ENCODE measurements at places on chromosomes 16 and 17. TPM values are rescaled to one million over a fixed set of nuclear protein-coding genes. Genes with fewer than 3 reads are reported as not detected.

Gene OR1A1
- not detected for total RNA-seq

- peak; percentile 73 for DNase-seq
Observed at GRCh38 chr17:63984651-63985386, 12.1 kb upstream of the SCN4A start.

GRCh38 chr17:13638855-13639458, 37.2 kb upstream of the HS3ST3A1 start:
- peak; percentile 57 for DNase-seq

- DNase-seq, result peak; percentile 66
Observed at GRCh38 chr16:30407102-30407803, at the start of gene ZNF771. Gene ZNF771, plus strand, starts transcription at chr16:30407606. Its CDS starts 448 bp downstream, at chr16:30408054.

- DNase-seq, result peak; percentile 7
Observed at GRCh38 chr17:5618476-5618875, 34.2 kb upstream of the NLRP1 start.

GRCh38 chr16:180101-180675, at the start of gene HBQ1:
Gene HBQ1, plus strand, starts transcription at chr16:180459. Its CDS starts 28 bp downstream, at chr16:180487.
- no peak for DNase-seq

DNA sequence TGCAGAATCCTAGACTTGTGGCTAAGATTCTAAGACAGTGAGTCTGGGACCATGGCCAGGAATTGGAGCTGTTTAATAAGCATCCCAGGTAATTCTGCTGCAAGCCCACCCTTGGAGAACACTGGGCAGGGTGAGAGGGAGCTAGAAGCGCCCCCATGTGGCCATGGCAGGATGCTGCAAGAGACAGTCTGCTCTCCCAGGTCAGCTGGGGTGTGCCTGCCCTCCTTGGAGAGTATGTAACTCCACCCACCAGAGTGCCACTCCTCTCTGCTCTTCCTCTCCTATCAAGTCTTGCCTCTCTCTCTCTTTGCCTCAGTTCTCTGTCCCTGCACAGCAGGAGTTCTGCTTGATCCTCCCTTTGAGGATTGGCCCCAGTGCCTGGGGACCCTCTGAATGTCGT, 14.9 kb downstream of the RCVRN start:
- DNase-seq, result no peak

Gene CCL1
- total RNA-seq, result not detected

- peak; percentile 44 for DNase-seq
Observed at GRCh38 chr16:57265850-57266530, 18.5 kb downstream of the PLLP start.

DNA sequence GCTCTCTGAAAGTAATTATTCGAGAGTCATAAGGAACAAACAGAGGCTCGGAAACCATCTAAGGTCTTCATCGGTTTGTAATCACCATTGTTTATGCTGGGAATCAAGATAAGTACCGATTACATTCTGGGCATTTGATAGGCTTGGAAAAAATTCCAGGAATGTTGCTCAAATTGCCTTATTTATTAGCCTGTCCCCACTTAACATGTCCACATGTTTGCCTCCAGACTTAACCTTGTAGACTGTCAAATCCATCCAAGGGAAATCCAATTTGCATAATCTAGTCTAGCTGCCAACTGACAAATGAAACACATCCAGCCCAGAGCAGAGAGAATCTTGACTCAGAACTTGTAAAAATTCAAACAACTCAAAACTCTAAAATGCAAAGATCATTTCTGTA, 51.3 kb upstream of the TMC5 start:
- no peak for DNase-seq

Gene SLC46A1
- total RNA-seq, result 5.0 TPM

Gene CSF3
- total RNA-seq, result under 0.01 TPM

GRCh38 chr17:55708175-55708974, 14.3 kb downstream of the TMEM100 start:
- peak; percentile 27 for DNase-seq

DNA sequence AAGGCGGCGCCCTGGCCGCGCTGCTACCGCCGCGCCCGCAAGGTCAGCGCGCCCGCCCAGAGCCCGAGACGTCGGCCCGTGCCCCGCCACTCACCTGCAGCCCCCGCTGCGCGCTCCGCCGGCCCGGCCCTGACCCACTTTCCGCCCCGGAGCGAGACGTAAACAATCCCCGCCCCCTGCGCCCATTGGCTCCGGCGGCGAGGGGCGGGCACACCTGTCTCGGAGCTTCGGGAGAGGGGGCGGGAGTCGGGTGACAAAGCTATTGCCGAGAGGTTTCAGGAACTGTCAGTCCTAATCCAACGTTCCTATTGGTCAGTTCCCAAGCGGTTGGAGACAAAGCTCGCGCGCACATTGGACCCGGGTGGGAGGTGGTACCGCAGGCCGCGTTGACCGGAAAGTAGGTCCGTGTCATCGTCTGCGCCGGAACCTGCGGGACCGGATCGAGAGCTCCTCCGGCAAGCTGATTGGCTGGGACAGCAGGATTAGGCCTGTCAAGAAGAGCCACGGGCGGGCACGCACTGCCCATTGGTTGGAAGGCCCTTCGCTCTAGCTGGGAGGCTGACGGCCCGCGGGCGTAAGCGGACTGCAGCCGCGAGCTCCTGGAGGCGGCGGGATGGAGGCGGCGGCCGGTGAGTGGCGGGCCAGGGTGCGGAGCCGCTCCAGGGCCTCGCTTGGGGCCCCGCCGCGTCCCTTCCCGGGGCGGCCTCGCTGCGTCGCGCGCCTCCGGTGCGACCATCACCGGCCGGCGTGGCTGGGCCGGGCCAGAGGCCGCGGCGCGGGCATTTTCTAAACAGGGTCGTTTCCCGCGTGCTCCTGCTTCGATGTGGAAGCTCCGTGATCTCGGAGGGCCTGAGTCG, at the start of the genes NUBP2 and SPSB3:
NUBP2 (plus strand) TSS at position 553 of the 857 bp plus-strand sequence; CDS start at position 614, 61 bp downstream.
SPSB3 (minus strand) TSS at position 164 of the 857 bp plus-strand sequence. CDS start 1,088 bp downstream, outside the sequence.
- peak; percentile 99 for DNase-seq

DNA sequence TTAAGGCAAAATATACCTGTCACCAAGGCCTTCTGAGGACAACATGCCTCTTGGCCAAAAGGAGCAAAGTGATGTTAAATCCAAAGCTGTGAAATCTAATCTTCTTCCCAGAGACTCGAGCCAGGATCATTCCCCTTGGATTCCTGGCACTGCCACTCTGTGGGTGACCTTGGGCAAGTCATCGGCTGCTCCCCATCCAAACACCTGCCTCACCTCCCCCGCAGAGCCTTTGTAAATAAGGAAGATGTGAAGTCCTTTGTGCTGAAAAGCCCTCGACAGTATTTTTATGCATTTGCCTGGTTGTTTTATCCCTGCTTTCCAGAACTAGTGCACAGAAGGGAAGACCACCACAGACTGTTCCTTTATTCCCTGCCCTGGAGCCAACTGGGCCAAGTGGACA, 5.4 kb upstream of the CEP295NL start:
- no peak for DNase-seq

Gene CCDC40
- total RNA-seq, result 1.7 TPM

- DNase-seq, result no peak
Observed at GRCh38 chr16:28167730-28168129, 44.0 kb downstream of the XPO6 start.

Gene CMTR2
- total RNA-seq, result 37.4 TPM

DNA sequence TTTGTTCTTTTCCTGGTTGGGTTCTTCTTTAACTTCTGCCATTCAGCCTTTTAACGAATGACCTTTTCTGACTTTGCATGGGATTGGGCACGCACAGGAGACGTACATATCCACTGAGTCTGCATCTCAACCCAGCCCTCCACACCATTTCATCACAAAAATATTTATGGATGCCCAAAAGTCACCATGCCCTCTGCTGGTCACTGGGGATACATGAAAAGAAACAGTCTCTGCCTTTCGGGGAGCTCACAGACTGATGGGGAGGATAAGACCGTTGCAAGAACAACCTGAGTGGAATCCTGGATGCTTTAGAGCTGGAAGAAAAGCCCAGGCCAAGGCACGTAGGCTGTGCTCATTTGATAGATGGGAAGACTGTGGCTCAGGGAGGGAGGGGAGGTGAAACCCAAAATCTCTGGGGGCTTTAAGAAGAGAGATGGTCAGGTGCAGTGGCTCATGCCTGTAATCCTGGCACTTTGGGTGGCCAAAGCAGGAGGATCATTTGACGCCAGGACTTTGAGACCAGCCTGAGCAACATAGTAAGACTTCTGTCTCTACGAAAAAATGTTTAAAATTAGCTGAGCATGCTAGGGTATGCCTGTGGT, 7.9 kb upstream of the MT2A start:
- DNase-seq, result peak; percentile 62

Gene WFDC1
- not detected for total RNA-seq

Gene CTF1
- 0.26 TPM for total RNA-seq

- no peak for DNase-seq
Observed at GRCh38 chr17:34974794-34975785, 5.2 kb upstream of the LIG3 start.

DNA sequence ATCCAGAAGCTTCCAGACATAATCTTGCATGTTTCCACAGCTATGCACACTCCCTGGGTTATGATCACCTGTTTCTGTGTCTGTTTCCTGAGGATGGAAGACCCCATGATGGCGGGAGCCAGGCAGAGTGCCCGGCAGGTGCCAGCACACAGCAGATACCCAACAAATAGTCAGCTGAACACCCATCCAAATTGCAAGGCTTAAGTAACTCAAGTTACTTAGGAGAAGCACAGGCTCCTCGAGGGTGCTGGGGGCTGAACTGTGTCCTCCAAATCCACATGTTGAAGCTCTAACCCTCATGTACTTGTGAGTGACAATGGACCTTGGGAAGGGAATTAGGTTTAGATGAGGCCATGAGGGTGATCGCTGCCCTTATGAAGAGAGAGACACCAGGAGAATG, 79.5 kb upstream of the DOC2B start:
- no peak for DNase-seq

- no peak for DNase-seq
Observed at GRCh38 chr16:23950291-23950894, 114.6 kb downstream of the PRKCB start.

GRCh38 chr17:50556803-50557202, 3.7 kb upstream of the CACNA1G start:
- no peak for DNase-seq

- no peak for DNase-seq
Observed at GRCh38 chr16:84199861-84200260, 8.9 kb downstream of the ADAD2 start.

DNA sequence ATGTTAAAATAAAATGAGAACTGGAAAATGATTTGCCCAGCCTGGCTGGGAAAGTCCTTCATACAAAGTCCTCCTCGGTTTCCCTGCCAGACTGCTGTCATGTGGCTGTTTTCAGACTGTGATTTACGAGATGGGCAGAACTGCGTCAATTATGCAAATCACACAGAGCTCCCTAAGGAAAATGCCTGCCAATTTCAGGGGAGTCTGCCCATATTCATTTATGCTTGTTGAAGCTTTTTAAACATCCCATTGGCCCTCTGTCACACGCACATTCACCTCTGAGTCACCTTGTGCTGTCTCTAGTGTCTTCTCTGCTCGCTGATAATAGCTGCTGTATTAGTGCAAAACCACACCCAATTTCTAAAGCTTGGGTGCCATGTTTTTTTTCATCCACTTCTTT, 81.7 kb upstream of the FAM20A start:
- DNase-seq, result no peak

GRCh38 chr17:67602444-67602843, 115.3 kb upstream of the NOL11 start:
- DNase-seq, result no peak

Gene CA7
- total RNA-seq, result not detected

Gene HAP1
- 5.0 TPM for total RNA-seq

- no peak for DNase-seq
Observed at GRCh38 chr17:9079461-9080103, 58.3 kb downstream of the NTN1 start.

Gene TMEM238L
- total RNA-seq, result not detected

DNA sequence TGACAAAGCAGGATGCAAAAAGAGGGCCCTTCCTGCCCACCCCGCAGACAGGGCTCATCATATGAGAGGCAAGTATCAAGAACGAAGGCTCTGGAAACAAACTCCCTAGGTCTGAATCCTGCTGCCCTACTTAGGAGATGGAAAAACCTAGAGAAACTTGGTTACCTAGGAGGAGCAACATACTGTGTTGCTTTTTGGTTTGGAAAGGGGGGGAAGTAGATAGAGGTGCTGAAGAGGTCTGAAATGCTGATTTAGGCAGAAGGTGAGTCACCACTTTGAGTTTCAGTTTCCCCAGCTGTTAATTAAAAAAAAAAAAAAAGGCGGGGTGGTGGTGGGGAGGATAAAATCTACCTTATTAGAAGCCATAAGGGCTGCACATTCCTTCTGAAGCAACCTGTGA, 1.5 kb downstream of the N4BP1 start:
- peak; percentile 80 for DNase-seq

Gene SMPD3
- total RNA-seq, result not detected

DNA sequence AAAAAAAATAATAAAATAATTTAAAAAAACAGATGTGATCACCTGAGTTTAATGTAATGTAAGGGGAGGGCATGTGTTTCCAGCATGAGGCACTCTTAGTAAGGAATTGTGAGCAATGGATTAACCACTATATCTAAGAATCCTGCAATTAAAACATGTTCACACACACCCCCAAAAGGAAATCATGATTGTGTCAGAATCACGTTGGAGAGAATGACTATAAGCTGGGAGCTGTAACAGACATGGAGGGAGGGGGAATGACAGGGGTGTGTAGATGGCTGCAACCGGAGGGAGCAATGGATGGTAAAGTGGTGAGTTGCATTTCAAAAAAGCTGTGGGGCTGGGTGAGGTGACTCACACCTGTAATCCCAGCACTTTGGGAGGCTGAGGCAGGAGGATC, 13.6 kb upstream of the CCL22 start:
- peak; percentile 76 for DNase-seq

Gene CBX8
- total RNA-seq, result 2.7 TPM
